ENCODE measurements at places on chromosomes 7 and 10.

DNA sequence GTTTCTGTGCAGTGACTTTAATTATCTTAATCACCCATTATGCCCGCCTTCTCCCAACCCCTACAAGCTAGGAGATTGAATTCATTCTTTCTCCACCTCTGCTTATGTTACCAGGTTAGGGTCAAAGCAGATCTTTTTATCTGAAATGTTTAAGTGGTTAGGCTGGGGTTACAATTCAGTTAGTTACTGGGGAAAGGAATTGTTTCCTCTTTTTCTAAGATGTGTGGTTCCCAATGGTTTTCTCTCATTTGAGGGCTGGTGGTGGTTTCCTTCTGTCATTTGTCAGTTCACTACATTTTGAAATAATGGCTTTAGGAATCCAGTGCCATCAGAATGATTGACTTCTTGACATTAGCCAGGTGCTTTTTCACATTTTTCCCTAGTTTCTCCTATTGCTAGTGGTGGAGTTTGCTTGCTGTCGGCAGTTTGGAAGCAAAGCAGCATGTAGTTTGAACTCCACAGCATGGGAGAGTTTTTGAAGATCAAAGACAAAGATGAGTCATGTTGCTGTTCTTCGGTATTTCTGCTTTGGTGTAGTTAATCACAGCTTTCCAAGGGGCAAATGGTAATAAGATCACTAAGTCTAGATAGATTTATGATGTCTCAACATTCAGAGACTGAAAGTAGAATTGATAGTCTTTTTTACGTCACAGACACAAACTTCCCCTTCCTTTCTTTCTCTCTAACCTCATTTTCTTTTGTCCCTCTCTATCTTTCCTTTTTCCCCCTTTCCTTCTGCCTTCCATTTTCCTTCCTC, 168.2 kb downstream of the SND1 start:
- no peak for DNase-seq

GRCh38 chr10:62264126-62264525, 4.5 kb downstream of the RTKN2 start:
- no peak for DNase-seq

DNA sequence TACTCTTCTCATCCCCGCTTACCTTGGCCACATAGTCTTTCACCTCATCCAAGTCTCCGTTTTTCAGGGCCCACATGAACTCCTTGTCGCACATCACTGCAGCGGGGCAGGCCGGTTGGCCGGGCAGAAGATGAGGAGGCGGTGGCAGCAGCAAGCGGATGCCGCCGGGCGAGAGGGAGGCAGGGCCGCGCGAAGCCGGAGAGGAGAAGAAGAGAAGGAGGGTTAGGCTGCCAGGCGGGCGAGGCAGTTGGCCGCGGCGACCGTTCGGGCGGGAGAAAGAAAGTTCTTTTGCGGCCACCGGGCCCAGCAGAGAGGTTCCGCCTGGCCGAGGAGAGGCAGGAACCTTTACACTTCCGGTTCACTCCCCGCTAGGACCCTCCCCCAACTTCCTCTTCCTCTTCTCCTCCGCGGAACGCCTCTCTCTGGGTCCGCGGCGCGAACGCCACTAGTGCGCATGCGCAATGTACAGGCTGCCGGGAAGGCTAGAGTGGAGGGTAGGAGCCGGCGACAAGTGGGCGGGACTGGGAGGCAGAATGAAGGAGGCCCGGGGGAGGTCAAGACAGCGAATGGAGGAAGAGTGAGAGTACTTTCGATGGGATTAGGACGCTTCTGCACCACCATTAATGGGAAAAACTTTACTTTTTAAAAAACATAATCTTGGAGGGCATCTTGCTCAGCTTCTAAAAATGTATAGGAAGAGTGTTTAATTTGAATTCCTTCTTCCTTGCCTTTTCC, at the start of gene MTPN:
MTPN (minus strand) TSS at position 353 of the 735 bp plus-strand sequence; CDS start at position 94, 259 bp downstream.
- DNase-seq = peak; percentile 98

- DNase-seq = no peak
Measured at GRCh38 chr7:122430710-122431109, 126.2 kb upstream of the FEZF1 start.

GRCh38 chr10:125055446-125055845, 104.9 kb downstream of the CTBP2 start:
- no peak for DNase-seq

DNA sequence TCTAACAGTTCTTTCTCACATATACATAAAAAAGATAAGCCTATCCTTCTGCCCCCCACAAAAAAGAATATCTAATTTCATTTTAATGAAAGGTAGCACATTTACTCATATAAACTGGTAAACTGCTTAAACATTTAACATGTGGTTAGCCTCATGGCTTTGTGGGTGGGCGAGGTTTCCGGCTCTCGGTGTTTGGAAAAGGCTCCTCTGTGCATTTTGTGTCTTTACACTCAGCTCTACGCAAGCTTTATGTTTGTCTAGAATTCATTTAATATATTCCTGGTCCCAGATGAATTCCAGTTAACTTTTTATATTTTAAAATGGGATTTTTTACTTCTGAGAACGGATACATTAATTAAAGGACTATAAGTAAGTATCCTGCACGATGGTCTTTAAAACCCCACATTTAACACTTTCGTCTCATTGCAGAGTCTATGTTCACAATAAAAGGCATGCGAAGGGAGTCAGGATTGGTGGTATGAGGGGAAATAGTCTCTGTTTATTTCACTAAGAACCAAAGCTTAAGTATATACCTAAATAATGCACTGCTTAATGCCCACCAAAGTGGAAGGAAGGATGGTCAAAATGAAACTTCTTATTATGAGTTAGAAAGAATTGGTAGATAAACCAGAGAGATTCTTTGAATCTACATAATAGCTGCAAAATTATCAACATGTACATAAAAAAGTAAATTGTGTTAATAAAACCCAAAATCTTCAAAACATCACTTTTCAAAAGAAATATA, 197.2 kb downstream of the CRPPA start:
- peak; percentile 13 for DNase-seq

- no peak for DNase-seq
Measured at GRCh38 chr7:157719008-157719682, 382.3 kb downstream of the DNAJB6 start.
